Ascending aorta (tissue), 2 donors: ENCODE measurements at places on chromosomes 11 and 22. TPM values are rescaled to one million over a fixed set of nuclear protein-coding genes. Genes with fewer than 3 reads are reported as not detected.

- no peak for DNase-seq
These were observed 4.3 kb upstream of the TSKU start for GRCh38 chr11:76778874-76779273.

The POLDIP3 gene
- total RNA-seq = 22.9 TPM

- no peak for DNase-seq
These were observed 202.8 kb upstream of the MTNR1B start for GRCh38 chr11:92766698-92767097.

DNA sequence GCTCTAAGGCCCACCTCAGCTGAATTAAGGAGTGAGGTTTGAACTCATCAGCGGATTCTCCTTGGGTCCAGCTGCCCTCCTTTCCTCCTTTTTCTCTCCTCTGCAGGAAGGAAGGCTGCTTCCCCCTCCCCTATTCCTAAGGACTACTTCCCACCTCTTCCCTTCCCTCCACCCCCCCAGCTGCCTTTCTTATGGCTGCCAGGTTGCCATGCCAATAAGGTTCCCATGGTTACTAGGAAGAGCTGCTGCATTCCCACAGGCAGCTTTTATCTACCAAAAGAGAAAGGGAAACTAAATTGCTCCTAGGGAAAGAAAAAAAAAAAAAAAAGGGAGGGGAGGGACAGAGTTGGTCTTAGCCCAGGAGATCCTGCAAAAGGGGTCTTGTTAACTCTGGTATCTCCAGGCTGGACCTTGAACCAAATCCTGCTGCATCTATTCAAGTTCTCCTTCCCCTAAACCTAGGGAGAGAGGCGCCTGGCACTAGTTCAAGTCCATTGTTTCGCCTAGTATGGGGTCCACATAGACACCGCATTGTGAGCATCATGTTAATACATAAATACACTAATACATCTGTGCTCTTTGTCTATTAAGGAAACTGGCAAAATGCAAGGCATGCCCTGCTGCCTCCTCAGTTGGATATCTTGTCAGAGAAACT lies 21.2 kb upstream of the FEZ1 start:
- no peak for DNase-seq

DNA sequence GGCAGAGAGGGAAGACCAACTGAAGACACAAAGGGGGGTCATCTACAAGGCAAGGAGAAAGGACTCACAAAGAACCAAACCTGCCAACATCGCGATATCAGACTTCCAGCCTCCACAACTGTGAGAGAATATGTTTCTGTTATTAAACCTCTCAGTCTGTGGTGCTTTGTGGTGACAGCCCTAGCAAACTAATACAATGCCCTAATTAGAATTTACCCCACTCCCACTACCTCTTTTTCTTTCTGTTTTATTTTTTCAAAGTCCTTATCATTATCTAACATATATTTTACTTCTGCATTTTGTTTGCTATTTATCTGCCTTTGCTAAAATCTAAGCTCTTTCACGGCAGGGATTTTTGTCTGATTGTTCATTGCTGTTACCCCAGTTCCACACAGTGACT lies 2.5 kb upstream of the OR52D1 start:
- DNase-seq = no peak

GRCh38 chr11:21572210-21572609 lies 620.7 kb upstream of the ANO5 start:
- DNase-seq = no peak

The SYTL2 gene
- 151 TPM for total RNA-seq

DNA sequence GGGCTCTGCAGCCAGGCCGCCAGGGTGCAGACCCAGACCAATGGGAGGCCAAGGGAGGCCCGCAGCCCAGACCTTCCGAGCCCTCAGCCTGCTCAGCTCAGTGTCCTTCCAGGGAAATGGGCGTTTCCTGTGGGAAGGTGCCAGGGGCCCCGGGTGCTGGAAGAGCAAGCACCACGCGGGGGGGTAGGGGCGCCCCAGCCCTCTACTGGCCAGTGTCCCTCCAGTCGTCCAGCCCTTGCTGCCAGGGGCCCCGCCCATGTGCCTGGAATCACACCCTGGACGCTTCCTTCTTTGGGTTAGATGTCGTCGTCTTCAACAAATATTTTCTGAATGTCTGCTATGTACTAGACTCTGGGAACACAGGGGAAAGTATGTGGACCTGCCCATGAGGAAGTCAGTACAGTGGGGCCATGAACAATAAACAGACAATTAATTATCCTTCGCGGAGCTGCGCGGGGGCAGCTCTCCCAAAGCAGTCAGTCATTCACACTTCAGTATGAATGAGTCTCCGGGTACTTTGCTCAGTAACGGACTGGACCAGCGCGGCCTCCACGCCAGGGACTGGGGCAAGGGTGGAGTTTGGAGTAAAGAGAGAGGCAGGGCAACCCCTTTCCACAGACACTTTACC lies 60.2 kb downstream of the CDKN1C start:
- no peak for DNase-seq

DNA sequence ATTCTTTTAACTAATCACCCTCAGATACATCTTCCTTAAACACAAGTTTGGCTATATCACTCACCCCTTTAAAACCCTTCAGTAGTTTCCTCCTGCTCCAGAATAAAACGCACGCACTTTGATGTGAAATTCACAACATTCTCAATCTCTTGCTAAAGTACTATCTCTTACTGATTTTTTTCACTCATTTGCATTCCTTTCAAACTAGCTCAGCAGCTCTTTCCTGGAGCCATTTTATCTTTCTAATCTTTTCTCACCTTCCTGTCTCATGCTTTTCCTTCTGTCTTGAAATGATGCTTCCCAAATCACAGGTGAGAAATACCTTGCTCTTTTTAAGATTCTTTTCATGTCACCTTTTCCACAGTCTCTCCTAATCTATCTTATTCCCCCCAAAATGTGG lies 1074.4 kb downstream of the DLG2 start:
- no peak for DNase-seq

The BAIAP2L2 gene
- not detected for total RNA-seq

- no peak for DNase-seq
These were observed 943 bp upstream of the YWHAH start for GRCh38 chr22:31943206-31943977.

The BBOX1 gene
- not detected for total RNA-seq

The HTR3A gene
- not detected for total RNA-seq

GRCh38 chr11:24108609-24109008 lies 388.2 kb upstream of the LUZP2 start:
- DNase-seq = no peak

GRCh38 chr22:50250249-50250554 lies 863 bp downstream of the HDAC10 start:
- DNase-seq = no peak

GRCh38 chr22:48840112-48840949 lies 987.3 kb downstream of the BRD1 start:
- no peak for DNase-seq

GRCh38 chr11:4194889-4195288 lies 100.3 kb downstream of the RRM1 start:
- DNase-seq = no peak

DNA sequence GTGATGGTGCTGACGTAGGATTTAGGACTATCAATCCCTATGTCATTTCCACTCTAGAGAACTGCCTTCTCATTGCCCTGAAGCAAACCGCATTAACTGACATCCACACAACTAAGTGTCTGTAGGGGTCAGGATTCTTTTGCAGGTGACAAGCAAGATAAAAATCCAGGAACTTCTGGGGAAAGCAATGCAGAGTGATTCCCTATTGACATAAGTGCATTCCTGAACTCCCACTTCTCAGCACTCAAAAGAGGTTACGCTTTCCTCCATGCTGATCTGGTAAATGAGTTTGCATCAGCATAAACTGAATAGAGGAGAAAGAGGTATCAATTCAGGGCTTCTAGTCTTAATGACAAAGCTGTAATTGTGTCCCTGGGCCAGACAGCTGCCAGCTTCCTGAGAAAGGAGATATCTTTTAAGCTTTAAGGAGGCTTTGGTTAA lies 224.6 kb upstream of the ISX start:
- DNase-seq = no peak

DNA sequence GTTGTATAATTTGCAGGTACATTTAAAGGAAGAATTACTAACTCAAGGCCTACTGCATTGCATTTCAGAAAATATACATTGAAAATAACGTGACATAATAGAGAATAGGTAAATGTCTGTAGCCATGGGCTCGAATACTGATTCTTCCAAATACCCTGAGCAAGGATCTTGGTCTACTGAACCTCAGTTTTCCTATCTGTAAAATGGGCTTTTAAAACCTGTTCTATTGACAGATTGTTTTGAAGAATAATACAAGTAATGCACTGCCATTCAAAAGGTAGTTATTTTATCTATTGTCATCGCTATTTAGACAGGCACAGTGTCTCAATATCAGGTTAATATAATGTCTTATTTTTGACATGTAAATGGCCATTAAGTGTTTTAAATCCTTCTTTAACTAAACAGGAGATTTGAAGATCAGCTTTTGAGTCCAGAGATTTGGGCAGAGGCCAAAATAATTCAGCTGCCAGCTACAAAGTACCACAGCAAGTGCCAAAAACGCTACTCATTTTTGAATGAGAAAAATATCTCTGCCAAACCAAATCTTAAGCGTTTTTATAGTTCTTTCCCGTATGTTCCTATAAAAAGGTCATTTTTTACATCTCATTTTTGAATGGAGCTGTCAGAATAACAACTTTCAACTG lies 56.7 kb downstream of the CTSC start:
- DNase-seq = no peak

- no peak for DNase-seq
These were observed 106.9 kb downstream of the ZBTB16 start for GRCh38 chr11:114166362-114166761.

GRCh38 chr11:7060868-7061267 lies 27.9 kb upstream of the RBMXL2 start:
- DNase-seq = no peak

The SERHL2 gene
- total RNA-seq = 3.1 TPM

GRCh38 chr11:73761403-73761945 lies 600 bp upstream of the RAB6A start:
- no peak for DNase-seq

- DNase-seq = no peak
These were observed 54.2 kb downstream of the TEAD1 start for GRCh38 chr11:12728417-12728816.

DNA sequence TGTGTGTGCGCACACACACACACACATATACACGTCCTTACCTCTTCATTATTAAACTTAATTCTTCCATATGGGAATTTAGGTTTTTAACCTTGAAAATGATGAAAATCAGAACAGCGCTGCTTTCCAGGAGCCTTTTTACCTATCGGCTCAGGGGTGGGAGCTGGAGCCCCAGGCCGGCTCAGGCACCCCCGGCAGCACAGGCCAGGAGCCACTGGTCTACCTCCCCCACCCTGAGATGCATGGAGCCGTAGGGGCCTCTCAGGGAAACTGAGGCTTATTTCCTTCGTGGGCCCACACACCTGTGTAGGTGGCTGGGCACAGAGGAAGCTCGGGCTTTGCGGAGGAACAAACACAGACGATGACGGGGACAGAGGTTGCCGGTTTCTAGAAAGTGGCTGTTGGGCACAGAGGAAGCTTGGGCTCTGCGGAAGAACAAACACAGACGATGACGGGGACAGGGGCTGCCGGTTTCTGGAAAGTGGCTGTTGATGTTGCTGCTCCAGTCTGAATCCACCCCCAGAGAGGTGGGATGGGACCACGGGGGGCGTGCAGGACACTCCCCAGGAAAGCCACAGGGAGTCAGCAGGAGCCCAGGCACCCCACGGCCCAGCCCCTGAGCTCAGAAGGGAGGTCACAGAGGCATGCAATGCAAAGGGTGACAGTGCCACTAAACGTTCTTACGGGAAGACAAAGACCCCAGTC lies 149.4 kb downstream of the BRD1 start:
- no peak for DNase-seq

DNA sequence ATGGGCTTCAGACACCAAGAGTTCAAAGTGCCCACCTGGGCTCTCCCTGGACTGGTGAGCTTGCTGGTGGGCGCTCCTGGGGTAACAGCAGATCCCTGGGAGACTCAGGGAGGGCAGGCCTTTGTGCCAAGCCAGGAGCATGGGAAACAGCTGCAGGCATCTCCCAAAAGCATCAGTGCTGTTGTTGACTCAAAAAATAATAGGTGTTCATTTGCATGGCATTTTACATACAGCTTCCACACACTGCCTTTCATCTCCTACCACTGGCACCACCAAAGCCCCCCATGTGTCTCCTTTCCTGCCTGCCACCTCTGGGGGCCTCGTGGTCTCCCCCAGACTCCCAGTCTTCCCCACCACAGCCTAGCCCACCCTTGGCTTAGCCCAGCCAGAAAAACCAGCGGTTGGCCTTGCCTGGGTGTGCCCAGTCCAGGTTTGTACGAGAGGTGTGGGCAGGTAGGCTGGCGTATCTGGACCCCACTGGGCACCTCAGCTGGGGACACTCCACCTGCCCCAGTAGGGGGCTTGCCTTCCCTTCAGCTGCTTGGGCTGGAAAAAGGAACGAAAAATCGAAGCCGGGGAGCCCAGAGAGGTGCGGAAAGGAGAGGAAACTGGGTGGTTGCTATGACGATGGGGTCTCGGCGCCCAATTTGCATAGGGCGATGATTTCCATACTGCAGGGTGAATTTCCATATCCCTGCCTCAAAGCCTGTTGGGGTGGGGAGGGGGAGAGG lies 15.0 kb downstream of the POU2F3 start:
- no peak for DNase-seq

The NTM gene
- not detected for total RNA-seq

The HTR3B gene
- not detected for total RNA-seq

GRCh38 chr11:40294349-40294735 lies 1165.1 kb downstream of the LRRC4C start:
- no peak for DNase-seq

The EIF4ENIF1 gene
- total RNA-seq = 12.7 TPM

DNA sequence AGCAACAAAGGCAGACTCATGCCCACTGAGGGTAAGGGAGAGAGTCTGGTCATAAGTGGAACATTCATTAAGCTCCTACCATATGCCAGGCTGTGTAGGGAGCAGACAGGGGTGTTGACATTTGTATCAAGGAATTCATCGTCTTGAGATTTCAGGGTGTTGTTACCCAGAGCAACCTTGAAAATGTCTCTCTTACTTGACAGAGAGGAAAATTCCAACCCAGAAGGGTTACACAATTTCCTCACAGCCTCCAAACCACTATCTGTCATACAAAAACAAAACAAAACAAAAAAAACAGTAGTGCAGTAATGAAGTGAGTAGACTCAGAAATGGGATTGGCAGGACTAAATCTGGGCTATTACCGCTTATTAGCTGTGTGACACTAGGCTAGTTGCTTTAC lies 113.2 kb downstream of the MIAT start:
- DNase-seq = no peak
